ENCODE measurements at places on chromosomes 1 and 21.

GRCh38 chr1:74324684-74325448 lies 89.7 kb downstream of the TNNI3K start:
- DNase-seq = no peak

GRCh38 chr1:205260948-205261732 lies 33.4 kb downstream of the TMCC2 start:
- DNase-seq = peak; percentile 62

DNA sequence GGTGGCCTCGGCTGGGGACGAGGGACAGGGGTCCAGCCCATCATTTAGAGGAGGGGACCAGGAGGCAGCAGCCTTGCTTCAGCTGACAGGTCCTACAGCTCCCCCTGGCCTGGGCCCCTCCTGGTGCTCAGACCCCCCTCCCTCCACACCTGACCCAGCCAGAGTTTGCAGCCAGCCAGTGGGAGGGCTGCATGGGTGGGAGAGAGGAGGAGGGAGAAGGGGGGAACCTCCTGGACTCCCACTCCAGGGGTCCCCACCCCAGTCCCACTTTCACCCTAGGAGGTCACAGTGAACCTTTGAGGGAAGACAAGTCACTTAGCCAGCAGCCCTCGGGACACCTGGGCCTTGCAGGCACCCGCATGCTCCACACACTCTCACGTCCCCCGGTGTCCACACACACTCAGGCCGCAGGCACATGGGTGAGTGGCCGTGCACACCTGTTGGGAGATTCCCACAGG lies 108.9 kb upstream of the ZBTB40 start:
- no peak for DNase-seq

GRCh38 chr1:94235189-94236012 lies 2.0 kb downstream of the ARHGAP29 start:
- DNase-seq = no peak

DNA sequence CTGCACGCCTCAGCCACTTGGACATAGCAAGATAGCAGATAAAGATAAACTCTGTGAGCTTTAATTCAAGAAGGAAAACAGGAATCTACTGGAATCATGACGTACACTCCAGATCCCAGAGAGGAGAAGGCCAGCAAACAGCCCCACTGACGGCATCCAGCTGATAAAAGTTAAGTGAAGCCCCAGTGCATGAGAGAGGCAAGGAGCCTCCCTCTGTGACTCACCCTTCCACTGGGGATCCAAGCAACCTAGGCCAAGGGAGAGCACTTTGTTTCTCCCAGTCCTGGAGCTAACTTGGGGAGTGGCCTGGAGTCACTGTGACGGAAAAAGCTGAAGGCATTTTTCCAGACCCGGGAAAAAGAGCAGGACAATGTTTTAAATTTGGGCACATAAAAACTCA lies 270.0 kb downstream of the AKT3 start:
- peak; percentile 30 for DNase-seq

DNA sequence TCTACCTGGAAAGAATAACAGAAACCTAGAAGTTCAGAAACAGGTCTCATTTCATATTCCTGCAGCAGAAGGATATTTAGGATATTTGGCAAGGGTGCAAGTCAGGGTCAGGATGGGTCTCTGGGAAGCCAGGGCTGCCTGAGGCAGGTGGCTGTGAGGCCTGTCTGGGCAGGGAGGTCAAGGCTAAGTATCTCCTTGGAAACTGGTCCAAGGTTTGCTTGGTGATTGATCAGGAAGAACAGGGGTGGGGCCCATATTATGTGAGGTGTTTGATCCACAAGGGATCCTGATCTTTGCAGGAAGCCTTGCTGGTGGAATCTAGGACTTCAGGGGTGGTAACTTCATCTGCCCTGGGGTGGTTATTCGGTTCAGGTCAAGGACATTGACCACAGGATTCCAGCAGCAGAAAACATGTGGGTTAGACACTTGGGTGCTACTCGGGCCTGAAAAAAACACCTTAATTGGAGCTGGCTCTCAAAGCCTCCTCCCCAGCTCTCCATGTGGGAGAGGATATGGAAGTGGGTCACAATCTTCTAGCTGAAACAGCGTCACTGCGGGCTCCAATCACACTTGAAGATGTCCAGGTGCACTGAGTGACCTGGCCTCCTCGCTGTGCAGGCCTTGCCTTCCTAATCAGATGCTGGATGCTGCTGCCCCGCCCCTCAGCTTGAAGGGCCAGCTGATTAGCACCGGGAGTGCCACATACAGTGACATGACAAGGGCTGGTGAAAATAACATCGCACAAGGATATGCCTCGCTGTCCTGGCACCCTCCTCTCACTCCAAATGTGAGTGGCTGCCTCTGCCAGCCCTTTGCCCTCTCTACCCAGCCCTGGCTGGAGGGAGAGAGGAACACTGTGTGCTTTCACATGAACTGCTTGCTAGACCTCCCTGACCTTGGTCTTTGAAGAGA lies 8.7 kb downstream of the CTNNBIP1 start:
- DNase-seq = no peak

DNA sequence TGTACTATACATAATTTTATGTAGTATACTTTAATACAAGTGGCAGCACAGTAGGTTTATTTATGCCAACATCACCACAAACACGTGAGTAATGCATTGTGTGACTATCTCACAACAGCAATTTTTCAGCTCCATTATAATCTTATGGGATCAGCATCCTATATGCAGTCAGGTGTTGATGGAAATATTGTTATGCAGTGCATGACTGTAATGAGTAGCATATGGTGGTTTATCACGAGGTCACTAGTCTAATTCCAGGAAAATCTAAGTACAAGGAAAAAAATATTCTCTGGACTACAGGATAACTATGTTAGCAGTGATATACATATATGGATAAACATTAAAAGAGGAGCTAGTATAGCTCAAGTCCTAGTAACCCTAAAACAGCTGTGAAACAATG lies 69.0 kb downstream of the ATP1B1 start:
- DNase-seq = peak; percentile 20

- no peak for DNase-seq
Observed at GRCh38 chr1:12441414-12442105, 176.4 kb downstream of the DHRS3 start.

GRCh38 chr1:8118031-8118451 lies 91.9 kb upstream of the ERRFI1 start:
- DNase-seq = peak; percentile 49

DNA sequence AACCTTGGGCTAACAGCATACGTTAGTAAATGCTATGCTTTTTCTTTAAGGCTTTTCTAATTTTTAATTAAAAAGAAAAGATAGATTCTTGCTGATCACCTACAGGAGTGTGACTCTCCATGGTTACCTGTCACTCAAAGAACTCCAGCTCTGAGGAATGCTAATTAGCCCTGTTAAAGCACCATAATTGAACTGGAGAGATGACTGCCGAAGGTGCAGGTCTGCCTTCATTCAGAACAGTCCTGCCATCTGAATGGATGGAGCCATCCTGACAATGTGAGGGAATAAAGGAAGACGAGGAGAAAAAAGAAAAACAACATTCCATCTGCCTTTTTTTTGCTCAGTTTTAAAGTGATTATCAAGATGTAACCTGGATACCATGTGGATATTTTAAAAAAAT lies 94.6 kb downstream of the ATP6V1G3 start:
- DNase-seq = no peak

- no peak for DNase-seq
Observed at GRCh38 chr1:9118186-9118585, 10.7 kb downstream of the GPR157 start.

DNA sequence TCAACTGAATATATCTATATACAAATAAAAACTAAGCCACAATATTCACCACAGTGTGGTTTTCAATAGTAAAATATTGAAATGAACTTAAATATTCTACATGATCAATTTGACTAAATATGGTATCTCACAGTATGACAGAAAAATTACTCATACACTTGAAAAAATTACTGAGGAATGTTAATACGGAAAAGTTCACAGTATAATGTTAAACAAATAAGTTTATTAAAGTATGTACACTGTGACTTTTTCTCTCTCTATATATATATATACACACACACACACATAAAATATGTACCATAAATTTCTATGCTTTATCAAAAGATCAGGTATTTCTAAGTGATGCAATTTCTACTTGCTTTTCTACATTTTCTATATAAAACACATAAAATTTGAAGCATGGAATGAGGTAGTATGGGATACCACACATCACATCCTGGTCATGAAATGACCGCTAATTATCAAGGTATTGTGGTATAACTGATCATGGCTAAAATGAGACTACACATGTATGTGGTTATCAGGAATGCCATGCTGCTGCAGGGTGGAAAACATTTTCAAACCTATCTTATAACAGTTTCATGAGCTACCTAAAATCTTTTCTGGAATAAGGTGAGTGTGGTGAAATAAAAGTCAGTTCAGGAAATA lies 102.3 kb downstream of the CDC42BPA start:
- DNase-seq = peak; percentile 50

DNA sequence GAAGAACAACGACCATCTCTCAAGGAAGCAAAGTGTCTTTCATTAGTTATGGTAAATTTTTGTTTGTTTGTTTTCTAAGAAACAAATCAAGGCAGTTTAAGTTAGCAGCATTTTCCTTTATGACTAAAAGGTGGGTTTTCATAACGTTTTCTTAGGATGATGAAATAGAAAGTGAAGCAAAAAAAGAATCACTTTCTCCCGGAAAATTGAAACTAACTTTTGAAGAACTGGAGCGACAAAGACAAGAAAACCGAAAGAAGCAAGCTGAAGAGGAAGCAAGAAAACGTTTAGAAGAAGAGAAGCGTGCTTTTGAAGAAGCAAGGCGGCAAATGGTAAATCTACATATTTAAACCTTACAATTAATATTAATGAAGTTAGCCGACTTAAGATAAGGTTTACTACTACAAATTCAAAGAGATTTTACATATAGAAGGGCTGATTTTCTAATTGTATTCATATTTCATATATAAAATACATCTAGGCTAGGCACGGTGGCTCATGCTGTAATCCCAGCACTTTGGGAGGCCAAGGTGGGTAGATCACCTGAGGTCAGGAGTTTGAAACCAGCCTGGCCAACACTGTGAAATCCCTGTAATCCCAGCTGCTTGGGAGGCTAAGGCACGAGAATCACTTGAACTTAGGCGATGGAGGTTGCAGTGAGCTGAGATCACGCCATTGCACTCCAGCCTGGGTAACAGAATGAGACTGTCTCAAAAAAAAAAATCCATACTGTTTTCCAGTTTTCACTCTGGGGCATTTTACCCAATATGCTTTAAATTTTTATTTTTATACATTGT lies 38.3 kb downstream of the NEXN start:
- DNase-seq = no peak

DNA sequence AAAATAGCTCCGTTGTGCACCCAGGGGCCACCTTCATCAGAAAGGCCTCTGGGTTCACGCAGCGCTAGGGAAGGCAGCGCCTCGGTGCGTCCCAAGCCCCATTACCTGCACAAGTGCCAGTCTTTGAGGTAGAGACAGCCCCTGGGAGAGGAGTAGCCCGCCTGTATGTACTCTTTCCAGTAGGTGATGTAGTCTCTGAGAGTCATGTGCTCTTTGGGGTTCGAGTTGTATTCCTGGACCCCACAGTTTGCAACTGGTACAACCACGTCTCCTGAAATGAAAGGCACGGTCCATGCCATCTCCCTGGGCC lies 601 bp downstream of the JMJD4 start:
- DNase-seq = no peak

- DNase-seq = no peak
Observed at GRCh38 chr1:81585371-81585770, 215.4 kb upstream of the ADGRL2 start.

DNA sequence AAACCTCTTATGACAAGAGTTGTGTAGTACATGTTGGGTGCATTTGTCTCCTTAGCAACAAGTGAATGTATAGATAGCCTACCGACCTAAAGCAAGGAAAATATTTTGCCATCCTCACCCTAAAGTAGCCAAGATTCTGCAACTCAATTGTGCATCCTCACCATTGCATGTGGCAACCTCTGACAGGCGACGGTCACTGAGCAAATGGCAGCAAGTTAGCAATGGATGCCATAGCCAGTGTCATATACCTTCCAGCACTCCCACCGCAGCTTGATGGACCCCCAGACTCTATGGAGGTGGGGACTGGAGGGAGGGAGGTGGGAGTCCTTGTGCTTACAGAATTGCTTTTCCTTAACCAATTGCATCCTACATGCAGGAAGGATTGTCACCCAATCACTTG lies 17.0 kb downstream of the PROX1 start:
- DNase-seq = no peak

DNA sequence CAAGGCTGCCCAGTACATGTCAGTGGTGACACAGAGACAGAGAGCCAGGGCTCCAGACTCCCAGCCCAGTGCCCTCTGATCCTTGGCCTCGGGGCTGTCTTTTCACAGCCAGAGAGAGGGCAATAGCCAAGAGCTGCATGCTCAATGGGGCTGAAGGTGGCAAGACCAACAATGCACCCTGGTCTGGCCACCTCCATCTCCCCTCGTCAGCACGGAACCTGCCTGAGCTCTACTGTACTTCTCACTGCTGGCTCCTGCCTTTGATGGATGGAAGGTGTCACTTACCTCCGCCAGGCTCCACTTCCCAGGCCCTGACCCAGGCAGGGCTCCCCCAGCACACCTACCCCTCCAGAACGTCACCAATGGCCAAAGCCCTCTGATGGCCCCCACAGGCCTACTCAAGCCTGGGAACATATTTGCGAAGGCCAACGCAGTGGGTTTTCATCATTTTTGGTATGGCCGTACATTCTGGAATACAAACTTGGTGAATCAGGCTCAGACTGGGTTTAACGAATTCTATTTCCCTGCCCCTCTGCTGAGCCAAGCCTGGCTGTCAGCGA lies 88.1 kb downstream of the DMRTB1 start:
- DNase-seq = no peak

DNA sequence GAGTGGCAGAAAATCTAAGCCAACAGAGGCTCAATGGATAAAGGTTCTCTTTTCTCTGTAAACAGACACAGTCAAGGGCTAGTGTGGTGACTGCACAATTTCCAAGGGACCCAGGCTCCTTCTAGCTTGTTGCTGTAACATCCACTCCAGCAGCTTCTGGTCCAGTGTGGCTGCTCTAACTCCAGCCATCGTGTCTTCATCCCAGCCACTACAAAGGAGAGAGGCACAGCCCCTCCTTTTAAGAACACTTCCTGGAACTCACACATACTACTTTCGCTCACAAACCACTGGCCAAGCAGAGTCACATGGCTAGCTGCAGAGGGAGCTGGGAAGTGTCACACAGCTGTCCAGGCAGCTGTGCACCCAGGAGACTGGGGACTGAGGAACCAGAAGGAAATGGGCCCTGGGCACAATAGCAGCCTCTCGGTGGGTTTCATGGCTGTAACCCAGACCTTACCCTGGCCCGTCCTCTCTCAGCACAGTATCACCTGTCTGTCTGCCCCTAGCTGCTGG lies 188.6 kb upstream of the VAMP3 start:
- DNase-seq = no peak

DNA sequence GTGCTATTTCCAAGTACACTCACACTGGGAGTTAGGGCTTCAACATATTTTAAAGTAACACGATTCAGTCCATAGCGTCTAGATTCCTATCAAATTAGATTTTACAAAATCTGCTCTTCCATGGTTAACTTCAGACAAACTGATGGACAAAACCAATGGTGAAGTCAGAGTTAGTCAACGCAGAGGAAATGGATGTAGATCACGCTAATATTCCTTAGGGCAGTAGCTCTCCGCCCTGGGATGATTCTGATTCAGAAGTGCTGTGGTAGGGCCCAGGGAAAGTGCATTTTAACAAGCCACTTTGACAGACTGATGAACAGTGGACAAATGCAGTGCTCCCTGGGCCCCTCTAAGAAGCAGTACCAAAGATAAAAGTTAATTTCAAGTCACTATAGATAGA lies 83.2 kb downstream of the HIVEP3 start:
- DNase-seq = peak; percentile 65
